ENCODE measurements at places on chromosomes 3 and 15.

GRCh38 chr3:156010829-156011228 lies 109.5 kb upstream of the KCNAB1 start:
- DNase-seq, result peak; percentile 37

DNA sequence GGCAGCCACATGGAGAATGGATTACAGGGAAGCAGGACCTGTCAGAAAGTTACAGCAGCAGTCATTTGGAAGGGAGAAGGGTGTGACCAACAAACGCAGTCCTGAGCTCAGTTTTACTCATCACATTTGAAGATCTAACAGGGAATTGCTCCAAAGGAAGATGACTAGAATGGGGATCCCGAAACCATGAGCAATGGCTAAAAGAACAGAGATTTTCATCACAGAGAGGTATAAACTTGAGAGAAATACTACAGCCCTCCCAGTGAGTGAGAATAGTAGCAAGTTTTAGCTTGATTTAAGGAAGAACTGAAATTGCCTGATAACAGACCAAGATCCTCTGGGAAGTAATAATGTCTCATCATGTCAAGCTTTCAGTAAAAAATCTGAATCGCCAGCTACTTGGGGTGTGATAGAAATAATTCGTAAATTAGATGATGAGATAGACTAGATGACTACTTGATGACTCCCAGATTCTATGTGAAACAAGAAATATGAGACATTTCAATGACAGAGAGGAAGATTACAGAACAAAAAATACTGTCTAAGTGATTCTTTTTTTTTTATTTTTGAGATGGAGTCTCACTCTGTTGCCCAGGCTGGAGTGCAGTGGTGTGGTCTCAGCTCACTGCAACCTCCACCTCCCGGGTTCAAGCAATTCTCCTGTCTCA lies 16.9 kb downstream of the CD47 start:
- no peak for DNase-seq

- no peak for DNase-seq
Measured at GRCh38 chr3:131712662-131713061, 209.9 kb upstream of the MRPL3 start.

- DNase-seq, result peak; percentile 73
Measured at GRCh38 chr3:99505646-99506269, 132.6 kb upstream of the COL8A1 start.

- DNase-seq, result no peak
Measured at GRCh38 chr15:63038926-63039673, 3.4 kb upstream of the TPM1 start.

GRCh38 chr3:25430935-25431770 lies 3.1 kb downstream of the RARB start:
- no peak for DNase-seq

DNA sequence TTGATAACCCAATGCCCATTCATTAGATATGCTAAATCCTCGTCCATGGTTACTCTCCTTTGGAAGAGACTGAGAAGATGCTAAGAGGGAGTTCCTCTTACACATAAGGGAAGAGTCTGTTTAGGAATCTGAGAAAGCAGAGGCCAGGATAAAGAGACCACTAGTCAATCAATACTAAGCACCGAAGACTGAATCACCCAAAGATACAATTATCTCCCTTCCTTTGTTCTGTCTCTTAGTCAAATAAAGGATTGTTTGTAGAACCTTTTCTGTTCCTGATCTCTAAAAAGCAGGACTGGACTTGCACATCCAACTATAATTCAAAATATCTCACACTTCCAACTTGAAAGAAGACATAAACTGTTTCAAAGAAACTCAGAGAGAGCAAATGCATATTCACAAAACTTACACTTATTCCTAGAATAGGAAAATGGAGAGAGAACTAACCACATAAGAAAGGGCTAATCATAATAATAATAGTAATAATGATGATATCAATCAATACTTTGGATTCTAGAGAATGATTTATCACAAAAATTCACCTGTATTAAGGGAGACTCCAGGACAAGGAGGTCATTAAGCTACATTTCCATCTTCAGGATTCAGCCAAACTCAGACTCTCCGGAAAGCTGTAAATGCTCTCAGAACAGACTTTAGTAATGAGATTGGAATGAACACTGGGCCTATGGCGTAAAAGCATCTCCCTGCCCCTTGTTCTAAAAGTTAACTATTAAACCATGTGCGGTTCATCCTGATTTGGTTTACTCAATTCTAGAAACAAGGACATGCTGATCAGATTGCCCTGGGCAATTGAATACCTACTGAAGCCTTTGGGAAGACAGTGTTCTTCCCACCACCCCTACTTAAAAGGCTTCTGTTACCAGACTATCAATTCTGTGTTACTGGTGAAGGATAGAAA lies 401.5 kb downstream of the ZBTB20 start:
- DNase-seq, result no peak

DNA sequence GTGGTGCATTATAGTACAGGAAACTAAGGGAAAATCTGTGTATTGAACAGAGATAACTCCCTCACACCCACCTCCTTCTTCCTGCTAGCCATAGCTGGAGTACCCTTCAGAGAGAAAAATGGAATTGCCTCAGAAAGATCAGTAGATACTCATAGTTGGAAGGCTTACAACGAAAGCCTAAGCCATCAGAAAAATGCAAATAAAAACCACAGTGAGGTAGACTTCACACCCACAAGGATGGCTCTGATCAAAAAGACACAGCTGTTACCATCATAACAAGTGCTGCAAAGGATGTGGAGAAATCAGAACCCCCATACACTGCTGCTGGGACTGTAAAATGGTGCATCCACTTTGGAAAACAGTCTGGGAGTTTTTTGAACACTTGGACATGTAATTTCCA lies 7.4 kb upstream of the DLG1 start:
- no peak for DNase-seq

- no peak for DNase-seq
Measured at GRCh38 chr3:172334671-172335207, 113.5 kb downstream of the GHSR start.

DNA sequence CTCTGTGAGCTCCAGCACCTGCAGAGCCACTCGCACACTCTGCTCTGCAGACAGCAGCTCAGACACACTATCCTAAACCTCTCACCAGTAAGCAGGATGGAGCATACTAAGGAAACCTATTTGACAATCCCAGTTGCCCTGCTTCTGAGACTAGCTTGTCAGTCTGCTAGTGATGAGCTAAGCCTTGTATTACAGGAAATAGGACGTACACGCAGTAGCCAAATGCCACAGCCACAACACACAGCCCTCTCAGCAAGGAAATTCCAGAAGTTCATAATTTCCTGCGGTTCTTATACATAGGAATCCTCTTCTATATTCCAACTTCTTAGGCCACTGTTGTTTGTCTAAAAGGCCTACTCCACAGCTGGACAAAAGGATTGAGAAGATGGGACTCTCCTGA lies 74.5 kb downstream of the MYLK start:
- no peak for DNase-seq

GRCh38 chr15:43258781-43259180 lies 7.9 kb downstream of the TGM5 start:
- no peak for DNase-seq

- DNase-seq, result no peak
Measured at GRCh38 chr3:78855190-78855589, 912.6 kb downstream of the ROBO1 start.

DNA sequence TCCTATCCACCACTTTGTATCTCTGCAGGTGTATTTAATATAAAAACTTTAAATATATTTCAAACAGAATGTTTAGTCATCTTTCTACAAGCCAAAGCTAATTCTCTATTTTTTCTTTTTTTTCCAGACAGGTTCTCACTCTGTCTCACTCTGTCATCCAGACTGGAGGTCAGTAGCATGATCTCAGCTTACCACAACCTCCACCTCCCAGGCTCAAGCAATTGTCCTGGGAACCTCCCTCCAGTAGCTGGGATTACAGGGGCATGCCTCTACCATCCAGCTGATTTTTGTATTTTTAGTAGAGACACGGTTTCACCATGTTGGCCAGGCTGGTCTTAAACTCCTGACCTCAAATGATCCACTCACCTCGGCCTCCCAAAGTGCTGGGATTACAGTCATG lies 202.6 kb downstream of the VGLL3 start:
- no peak for DNase-seq

GRCh38 chr15:70358011-70358819 lies 260.5 kb upstream of the TLE3 start:
- no peak for DNase-seq

GRCh38 chr3:149647285-149647684 lies 10.5 kb downstream of the WWTR1 start:
- DNase-seq, result no peak

- no peak for DNase-seq
Measured at GRCh38 chr3:190076601-190077394, 43.9 kb downstream of the P3H2 start.

GRCh38 chr3:61562721-61563312 lies 1.4 kb downstream of the PTPRG start:
- DNase-seq, result no peak

GRCh38 chr3:100131241-100131640 lies 16.9 kb upstream of the FILIP1L start:
- DNase-seq, result peak; percentile 60

GRCh38 chr3:42090973-42091731 lies at the start of gene TRAK1:
TRAK1 (plus strand) TSS chr3:42091357; CDS start chr3:42091470, 113 bp downstream.
- no peak for DNase-seq
